NCI-H1092 treated with DMSO at 0.1 percent for 48 hours (cell line): ENCODE measurements at places on chromosomes 11 and 22.

DNA sequence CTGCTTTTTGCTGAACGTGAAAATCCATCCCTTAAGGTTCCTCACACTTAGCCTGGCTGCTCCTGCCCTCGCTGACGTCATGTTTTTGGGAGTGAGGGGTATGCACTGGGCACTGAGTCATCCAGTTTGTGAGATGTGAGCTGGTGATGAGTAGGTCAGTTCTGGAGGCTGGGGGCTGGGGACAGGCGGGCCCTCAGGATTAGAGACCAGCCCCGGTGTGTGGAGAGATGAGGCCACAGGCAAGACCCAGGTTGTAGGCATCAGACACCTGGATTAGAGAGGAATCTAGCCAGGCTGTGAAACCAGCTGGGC, 9.2 kb downstream of the KCNC1 start:
- no peak for DNase-seq

DNA sequence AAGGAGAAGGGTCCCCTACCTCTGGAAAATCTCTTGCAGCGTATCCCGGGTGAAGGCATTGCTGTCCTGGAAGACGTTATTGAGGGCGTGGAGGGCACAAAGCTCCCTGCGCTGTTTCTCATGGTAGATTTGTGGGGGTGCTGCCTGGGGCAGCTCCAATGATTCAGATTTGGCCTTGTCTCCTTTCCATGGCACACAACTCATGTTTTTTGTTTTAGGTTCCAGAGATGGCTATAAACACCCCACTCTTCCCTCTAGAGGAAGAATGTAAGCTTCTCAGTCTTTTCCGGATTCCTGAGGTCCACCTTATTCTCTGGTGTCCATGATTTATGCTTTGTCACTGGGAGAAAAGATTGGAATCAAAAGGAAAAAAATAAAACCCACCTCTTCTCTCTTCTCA, 959 bp downstream of the JOSD1 start:
- DNase-seq: no peak

GRCh38 chr22:41513391-41513790, 30.9 kb downstream of the POLR3H start:
- no peak for DNase-seq

- no peak for DNase-seq
Measured at GRCh38 chr11:121892131-121892681, 223.8 kb downstream of the BLID start.

GRCh38 chr22:32583921-32584335, 109.3 kb downstream of the FBXO7 start:
- no peak for DNase-seq

GRCh38 chr22:22810018-22810427, 77.6 kb upstream of the IGLL5 start:
- no peak for DNase-seq

DNA sequence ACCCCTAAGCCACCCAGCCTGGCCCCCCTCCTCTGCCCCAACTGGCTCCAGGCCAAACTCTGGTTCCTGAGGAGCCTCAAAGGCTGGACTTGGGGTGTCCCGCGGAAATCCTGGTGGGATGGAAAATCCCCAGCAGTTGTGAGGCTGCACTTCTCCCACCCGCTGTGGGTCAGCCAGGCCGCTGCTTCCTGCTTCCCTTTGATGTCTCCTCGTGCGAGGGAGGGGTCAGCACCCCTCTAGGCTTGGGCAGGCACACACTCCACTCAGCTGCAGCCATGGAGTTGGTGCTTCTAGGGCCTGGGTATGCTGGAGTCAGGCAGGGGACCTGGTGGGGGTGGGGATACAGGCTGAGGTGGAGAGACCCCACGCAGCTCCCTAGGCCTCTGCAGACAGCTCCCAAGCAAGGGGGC, 12.0 kb downstream of the KCNQ1OT1 start:
- DNase-seq: no peak

DNA sequence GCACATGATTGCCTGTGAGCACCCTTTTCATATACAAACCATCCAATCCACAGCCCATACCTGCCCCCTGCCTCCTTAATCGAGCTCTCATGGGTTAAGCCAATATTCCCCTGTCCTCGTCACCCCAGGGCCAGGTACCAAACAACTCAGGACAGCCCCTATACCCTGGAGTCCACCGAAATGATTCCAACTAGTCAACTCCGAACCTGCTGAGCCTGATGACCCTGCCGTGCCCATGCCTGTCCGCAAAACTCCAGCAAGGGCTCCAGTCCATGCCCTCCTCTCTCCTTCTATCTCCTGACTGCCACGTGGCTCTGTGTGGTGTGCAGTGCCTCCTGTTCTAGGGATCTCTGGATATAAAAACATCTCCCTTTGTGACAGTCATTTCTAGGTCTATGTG, 35.5 kb upstream of the SYT13 start:
- DNase-seq: no peak

GRCh38 chr11:816433-816779, 2.3 kb upstream of the PNPLA2 start:
- no peak for DNase-seq

- DNase-seq: no peak
Measured at GRCh38 chr11:61266602-61267001, 25.6 kb downstream of the PGA5 start.

DNA sequence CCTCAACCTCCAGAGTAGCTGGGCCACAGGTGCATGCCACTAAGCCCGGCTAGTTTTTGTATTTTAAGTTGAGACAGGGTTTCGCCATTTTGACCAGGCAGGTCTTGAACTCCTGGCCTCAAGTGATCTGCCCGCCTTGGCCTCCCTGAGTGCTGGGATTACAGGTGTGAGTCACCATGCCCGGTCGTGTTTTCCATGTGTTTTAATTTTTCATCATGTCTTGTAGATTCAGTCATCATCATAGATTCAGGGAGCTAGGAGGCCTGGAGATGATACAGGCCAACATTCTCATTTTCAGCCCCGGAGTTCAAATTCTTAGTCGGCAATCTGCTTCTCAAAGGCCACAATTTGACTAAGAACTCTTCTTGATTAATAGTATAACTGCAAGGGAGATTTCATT, 73.5 kb upstream of the GRAMD1B start:
- DNase-seq: no peak

DNA sequence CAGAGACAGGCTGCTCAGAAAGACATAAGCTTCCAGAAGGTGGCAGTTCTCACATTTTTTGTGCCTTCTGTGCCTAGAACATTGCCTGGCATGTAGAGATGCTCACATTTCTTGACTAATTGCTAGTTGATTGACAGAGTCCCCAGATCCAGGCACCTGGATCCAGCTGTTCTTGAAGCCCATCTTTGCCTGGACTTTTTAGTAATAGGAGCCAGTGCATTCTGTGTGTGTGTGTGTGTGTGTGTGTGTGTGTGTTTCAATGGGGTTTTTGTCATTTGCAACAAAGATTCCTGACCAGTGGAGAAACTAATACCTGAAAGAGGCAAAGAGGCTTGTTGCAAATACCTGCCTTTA, 15.1 kb downstream of the MRGPRF start:
- DNase-seq: no peak

- no peak for DNase-seq
Measured at GRCh38 chr11:59114344-59114743, 7.3 kb downstream of the FAM111B start.

DNA sequence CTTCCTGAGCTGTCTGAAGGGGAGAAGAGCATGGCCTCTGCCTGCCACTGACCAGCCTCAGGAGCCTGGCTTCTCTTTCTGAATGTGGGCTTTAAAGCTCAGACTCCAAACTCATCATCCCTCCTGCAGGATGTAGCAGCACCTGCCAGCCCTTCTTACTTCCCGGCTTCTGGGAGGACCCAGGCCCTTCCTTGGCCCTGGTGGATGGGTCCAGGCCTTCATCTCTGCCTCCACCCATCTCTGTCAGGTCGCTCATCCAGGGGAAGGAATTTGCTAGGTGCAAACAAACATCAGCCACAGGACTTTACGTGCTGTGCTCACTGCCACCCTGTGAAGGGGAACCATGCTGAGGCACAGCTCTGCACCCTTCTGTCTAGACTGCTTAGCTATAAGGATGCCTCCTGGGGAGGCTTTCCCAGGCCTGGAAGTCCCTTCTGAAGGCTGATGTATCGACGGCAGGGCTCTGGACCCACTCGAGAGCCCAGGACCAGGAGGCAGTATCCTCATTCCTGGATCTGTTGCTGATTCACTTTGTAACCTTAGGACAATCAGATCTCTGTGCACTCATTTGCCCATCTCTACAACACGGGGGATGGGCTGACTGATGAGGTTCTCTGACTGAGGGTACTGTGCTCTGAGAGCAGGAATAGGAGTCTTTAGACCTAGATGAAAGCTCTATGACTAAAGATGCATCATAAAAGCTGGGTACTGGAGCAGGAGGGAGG, 30.9 kb downstream of the USP35 start:
- DNase-seq: no peak

- no peak for DNase-seq
Measured at GRCh38 chr11:15590132-15590531, 475.4 kb downstream of the INSC start.

DNA sequence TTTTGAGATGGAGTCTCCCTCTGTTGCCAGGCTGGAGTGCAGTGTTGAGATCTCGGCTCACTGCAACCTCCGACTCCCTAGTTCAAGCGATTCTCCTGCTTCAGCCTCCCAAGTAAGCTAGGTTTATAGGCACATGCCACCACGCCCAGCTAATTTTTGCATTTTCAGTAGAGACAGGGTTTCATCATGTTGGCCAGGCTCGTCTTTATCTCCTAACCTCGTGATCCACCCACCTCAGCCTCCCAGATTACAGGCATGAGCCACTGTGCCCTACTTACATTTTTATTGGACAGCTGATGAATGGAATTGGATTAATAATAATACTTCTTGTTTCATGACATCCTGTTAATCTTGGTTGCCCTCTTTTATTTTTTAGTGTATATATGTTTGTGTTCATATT, 3.0 kb upstream of the MRGPRD start:
- DNase-seq: no peak

GRCh38 chr11:96313163-96313562, 29.8 kb downstream of the MAML2 start:
- no peak for DNase-seq

GRCh38 chr11:62889484-62890437, 9.1 kb downstream of the SLC3A2 start:
- no peak for DNase-seq

DNA sequence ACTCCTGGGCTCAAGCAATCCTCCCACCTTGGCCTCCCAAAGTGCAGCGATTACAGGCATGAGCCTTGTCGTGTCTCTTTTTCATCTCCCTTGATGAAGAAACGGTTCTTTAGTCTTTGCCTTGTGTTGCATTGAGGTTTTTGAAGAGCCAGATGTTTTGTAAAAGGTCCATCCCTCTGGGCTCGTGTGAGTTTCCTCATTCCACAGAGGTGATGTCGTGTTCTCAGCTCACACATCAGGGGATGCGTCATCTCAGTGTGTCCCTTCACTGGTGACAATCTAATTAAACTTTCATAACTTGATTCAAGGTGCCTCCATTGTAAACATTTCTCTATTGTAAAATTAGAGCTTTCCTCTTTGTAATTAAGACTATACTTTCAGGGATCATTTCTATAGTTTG, 29.7 kb upstream of the TEF start:
- no peak for DNase-seq

DNA sequence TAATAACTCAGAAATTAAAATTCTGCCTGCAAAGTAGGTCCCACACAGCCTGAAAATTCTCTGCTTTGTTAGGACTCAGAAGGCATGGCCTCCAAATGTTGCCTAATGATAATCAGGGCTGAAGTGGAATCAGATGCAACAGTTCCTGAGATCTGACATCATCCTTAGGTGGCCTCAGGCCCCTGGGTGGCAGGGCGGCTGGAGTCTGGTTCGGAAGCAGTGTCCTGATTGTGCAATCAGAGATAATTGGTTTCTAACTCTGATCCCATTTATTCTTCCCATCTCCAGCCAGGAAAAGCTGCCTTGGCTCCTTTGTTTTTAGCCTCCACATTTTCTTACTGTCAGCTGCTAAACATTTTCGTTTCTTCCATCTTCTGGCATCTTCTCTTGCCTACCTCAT, 399.3 kb downstream of the OPCML start:
- DNase-seq: no peak

GRCh38 chr11:66020212-66020611, 6.1 kb downstream of the CATSPER1 start:
- no peak for DNase-seq

DNA sequence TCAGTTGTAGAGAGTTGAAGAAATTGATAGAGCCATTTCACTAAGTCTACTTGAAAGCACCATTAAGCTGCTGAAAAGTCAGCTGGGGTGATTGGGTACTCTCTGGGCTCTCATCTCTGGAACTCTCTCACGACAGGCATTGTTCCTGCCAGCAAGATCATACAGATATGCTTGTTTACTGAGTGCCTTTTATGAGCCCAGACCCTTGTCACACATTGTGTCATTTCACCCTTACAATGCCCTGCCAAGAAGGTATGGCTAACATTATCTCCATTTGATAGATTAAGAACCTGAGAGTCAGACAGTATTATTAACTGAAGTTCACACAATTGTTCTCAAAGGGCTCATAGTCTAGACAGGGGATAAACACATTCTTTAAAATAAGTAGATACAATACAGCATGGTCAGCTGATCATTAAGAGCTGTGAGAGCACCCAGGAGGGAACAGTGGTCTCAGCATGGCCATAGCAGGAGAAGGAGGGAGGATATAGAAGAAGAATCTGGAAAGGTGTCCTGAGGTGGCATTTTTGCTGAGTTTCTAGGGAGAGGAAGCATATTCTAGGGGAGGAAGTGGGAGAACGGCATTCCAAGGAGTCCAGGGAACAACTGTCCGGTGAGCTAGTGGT, 580.5 kb downstream of the INSC start:
- no peak for DNase-seq

- no peak for DNase-seq
Measured at GRCh38 chr22:29382580-29383302, 5.6 kb downstream of the AP1B1 start.
